ENCODE measurements at places on chromosomes 13 and 19.

GRCh38 chr13:114229506-114229905, 5.2 kb upstream of the CDC16 start:
- no peak for DNase-seq

DNA sequence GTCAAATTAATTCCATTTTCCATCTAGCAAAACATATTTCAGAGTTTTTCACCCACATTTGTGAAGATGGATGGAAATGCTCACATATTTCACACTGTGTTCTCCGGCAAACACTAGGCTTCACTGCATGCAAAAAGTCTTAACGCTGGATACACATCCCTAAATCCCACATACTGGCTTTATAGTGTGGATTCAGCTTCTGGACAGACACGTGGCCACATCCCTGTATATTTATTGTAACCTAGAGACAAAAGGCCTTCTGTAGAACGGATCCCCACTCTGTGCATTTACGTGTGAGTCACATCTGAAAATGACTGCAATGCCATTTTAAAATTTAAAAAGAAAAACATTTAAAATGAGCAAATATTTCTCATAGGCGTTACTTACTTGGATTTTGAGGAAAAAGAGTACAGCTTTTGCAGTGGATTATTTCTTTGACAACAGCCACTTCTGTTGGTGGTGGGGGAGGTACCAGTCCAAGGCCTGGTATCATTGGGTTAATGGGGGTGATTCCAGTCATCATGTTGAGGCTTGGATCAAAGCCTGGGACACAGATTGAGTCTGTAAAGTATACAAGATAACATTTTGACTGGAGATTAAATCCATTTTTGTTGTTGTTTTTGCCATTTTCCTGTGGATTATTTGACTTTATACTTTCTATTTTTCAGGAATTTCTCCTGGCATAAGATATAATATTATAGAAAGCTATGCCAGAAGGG, 337.7 kb downstream of the DNAJC15 start:
- no peak for DNase-seq

- DNase-seq, result no peak
Measured at GRCh38 chr13:39394796-39395678, 208.0 kb downstream of the LHFPL6 start.

- no peak for DNase-seq
Measured at GRCh38 chr13:109599901-109600657, 186.3 kb downstream of the IRS2 start.

DNA sequence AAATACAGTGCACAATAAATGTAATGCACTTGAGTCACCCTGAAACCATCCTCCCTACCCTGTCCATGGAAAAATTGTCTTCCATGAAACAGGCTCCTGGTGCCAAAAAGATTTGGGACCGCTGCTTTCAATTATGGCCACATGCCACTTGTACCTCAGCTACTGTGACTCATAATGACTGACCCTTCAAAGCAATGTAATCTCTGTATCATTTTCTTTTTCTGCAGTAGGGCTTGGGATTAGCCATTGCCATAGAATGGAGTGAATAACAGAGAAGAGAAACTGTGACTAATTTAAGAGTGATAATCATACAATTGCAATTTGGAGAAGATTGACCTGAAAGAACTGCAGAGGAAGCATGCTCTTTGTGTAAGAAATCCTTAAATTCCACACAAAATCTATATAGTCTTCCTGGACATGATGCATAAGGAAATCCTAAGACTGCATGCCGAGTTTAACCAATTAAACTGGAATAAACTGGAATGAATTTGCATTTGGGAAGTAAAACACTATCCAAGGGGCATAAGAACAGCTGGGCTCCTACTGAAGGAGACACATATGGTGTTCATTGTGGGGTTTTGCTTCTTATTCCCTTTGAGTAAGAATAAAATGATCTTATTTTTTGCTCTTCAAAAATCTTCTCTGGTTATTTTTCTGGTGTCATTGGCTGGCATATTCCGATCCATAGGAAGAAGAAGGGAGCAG, 59.5 kb upstream of the SLC7A1 start:
- no peak for DNase-seq

Measured in activated B cell treated with CpG ODN at 0.5 μM for 24 hours (primary cell).